ENCODE measurements at places on chromosomes 4 and X. TPM values are rescaled to one million over a fixed set of nuclear protein-coding genes. Genes with fewer than 3 reads are reported as not detected.

Gene NEIL3
- total RNA-seq = 9.6 TPM

Gene CYBB
- total RNA-seq = 62.0 TPM

Gene NXF3
- not detected for total RNA-seq

Gene CYTL1
- 24.2 TPM for total RNA-seq
